Stimulated activated CD4-positive, alpha-beta T cell treated with anti-CD3 and anti-CD28 coated beads, Interleukin-12 subunit alpha, Interleukin-12 subunit beta, amount 100 ng/mL, for 24 hours (primary cell): ENCODE measurements at places on chromosomes 7 and 10.

- DNase-seq, result no peak
Observed at GRCh38 chr7:7718492-7718891, at the start of gene RPA3. TSS of gene RPA3 (minus strand) at chr7:7718607. CDS start at chr7:7640418, 78,189 bp downstream.

DNA sequence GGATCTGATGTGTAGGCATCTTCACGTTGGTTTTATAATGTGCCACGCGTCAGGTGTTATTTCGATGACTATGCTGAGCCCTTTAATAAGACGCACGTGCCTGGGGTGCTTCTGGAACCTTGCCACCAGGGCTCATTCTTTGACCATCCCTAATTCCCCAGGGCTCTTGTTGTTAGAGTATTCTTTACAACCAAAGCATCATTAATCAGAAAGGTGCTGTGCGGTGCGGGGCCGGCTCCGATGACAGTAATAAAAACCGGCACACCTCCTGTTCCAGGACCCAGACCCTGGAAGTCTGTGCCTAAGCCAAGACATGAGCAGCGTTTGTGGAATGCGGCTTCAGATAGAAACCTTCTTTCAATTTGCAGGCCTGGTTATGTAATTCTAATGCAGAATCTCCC is 58.4 kb downstream of the MGMT start:
- no peak for DNase-seq

DNA sequence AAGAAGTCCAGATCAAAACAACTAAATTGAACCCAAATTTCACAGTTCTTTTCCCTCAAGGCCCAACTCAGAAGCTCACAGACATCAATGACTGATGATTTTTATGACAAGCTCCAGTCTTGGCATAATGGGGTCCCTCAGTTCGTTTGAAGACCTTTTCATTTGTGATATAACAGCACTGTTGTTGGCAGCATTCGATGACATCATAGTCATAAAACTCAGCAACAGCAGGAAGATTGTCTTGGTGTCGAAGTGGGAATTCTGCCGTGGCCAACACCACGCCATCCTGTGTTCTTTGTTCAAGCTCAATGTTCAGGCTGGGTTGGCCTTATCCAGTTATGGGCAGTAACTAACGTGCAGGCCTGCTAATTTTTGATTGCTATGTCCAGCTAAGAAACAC is 261.7 kb downstream of the C7orf25 start:
- DNase-seq, result no peak

DNA sequence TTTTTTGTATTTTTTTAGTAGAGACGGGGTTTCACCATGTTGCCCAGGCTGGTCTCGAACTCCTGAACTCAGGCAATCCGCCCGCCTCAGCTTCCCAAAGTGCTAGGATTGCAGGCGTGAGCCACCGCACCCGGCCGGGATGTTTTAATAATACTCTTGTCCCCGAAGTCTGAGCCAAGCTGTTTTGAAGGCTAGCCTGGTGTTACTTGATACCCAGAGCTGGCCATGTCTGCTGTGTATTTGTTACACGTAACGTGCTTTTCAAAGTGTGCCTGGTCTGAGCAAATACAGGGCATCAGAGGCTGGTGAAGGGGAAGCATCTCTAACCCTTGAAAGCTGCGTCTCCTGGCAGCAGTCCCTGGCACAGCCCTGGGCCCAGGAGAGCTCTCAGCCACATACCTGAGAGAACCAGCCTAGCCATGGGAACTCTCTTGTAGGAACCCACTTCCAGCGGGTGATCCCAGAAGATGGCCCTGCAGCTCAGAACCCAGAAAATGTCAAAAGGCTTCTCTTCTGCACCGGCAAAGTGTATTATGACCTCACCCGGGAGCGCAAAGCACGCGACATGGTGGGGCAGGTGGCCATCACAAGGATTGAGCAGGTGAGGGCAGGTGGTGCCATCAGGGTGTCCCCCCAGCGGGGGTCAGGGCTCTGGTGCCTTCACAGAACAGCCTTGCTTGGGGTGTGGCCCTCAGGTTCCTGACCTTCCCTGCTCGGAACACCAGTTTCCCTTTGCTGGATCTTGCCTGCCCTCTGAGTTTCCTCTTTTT is 41.7 kb upstream of the ZMIZ2 start:
- DNase-seq, result no peak

- DNase-seq, result no peak
Observed at GRCh38 chr7:135795846-135796570, 47.4 kb upstream of the FAM180A start.

DNA sequence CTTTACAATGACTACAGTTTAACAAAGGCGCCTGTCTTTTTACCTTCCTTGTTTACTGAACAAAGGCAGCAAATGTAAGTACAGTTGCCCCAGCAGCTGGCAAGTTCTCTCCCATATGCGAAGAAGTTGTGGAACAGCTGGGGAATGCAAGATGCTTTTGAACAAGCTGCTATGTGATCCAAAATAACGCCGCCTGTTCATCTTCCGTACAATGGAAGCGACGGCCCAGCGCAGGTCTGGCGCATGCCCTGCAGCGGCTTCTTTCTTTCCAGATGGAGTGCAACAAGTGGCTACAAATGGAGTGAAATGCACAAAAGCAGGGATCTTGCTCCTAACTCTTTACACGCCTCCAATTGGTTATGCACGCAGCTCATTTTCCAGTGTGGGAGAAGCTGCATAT is 97.0 kb upstream of the SVIL start:
- DNase-seq, result no peak

DNA sequence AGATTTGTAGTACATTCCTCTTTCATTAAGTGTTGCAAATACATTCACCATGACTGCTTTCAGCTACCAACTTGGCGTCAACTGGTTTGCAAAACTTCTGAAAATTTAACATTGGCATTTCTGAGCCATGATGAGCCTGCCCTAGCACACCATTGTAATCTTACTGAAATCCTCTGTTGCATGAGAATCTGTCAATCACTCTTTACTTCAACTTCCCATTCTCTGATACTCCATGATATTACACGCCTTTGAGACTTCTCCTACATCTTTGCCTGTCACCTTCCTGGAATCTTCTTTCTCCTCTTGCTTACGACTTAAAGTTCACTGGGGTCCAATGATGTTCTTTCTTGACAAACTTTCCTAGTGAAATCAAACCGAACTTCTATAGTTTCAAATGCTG is 32.2 kb downstream of the EBLN1 start:
- no peak for DNase-seq

- no peak for DNase-seq
Observed at GRCh38 chr7:15764010-15764409, 77.5 kb upstream of the MEOX2 start.

GRCh38 chr10:74103560-74104258 is 46.9 kb downstream of the AP3M1 start:
- DNase-seq, result no peak

GRCh38 chr10:86829472-86829871 is 73.1 kb downstream of the BMPR1A start:
- DNase-seq, result no peak

DNA sequence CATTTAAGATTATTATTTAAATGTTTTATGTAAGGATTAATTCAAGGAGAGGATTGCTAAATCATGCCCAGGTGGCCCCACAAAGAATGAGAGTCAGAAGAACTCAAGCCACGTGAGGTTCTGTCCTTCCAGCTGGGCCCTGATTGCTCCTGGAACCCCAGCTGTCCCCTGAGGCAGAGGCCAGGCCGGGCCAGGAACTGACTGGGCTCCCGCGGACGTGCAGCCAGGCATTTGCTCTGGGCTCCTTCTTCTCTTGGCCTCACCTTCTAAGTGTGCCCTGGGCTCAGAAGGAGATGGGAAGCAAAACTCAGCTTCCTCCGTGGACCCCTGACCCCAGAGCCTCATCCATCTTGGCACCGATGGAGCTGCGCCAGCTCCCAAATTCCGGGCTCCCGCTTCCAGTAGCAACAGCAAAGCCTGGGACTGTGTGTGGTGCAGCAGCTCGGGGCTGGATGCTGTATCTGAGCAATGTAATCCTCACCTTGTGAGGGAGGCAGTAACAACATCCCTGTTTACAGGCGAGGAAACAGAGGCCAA is 250.6 kb upstream of the PPP2R2D start:
- DNase-seq, result no peak

DNA sequence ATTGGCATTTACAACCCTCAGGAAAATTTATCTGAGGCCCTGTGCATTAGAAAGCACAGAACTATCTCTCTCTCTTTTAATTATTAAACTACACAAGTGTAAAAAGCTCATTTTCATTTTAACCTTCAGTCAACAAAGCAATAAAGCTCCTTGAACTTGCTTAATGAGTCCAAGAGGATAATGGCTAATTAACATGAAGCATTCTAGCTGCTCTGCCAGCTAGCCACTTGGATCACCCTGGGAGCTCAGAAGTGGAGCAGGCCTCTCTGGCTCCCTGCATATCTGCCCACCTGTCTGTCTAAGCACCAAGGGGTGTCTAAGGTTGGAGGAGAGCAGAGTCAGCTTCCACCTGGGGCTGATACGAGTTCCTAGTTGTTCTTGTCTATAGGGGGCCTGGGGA is 56.0 kb upstream of the SLC35G1 start:
- DNase-seq, result no peak

DNA sequence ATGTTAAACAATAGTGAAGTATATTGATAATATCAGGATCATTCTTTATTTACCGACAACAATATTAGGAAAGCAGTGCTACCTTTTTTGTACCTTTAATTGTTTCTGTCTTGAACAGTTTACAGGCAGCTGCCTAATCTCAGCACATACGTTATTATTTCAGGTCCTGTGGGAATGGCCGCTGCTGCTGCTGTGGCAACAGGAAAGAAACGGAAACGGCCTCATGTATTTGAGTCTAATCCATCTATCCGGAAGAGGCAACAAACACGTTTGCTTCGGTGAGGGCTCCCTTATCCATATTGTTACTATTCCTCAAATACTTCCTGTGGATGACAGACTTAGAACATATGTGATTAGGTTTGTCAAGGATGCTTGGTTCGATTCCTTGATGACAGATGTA is 59.7 kb downstream of the NRF1 start:
- no peak for DNase-seq

GRCh38 chr10:83760142-83760541 is 379.2 kb upstream of the GHITM start:
- no peak for DNase-seq

GRCh38 chr10:92689663-92690210 is at the start of gene HHEX:
TSS of gene HHEX (plus strand) at chr10:92689955. CDS start at chr10:92689987, 32 bp downstream.
- DNase-seq, result no peak

DNA sequence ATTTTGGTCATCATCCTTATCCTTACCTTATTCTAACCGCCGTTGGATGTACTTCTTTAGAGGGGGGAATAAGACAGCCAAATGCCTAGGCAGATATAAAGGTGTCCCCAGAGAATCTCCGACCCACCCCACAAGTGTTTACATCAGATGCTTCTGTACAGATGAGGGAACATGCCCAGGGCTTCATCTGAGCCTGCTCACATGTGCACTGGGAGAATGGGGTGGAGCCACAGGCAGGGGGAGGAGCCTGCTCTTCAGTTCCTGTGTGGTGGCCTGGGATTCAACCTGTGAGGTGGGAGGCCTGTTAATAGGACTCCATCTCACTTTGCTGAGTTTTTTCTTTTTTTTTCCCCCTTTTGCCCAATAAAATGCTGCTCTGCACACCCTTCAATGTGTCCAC is 27.6 kb upstream of the OPTN start:
- DNase-seq, result no peak

DNA sequence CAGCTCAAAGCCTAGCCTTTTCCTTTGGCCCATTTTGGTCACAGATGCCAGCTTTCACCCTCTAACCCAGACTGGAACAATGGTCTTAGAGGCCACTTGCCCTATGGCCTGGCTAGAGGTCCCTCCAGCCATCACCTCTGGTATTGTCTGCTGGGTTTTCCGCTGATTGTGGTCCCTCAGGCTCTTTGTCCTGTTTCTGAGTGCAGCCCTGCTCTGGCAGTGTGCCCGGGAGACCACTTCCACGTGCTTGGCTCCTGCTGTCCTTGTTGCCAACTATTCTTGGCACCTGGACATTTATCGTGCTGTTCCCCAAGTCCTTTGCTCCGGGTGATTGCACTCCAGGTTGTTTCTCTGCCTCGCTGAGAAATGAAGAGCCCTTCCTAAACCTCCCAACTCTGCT is 53.3 kb upstream of the FAM180A start:
- no peak for DNase-seq

DNA sequence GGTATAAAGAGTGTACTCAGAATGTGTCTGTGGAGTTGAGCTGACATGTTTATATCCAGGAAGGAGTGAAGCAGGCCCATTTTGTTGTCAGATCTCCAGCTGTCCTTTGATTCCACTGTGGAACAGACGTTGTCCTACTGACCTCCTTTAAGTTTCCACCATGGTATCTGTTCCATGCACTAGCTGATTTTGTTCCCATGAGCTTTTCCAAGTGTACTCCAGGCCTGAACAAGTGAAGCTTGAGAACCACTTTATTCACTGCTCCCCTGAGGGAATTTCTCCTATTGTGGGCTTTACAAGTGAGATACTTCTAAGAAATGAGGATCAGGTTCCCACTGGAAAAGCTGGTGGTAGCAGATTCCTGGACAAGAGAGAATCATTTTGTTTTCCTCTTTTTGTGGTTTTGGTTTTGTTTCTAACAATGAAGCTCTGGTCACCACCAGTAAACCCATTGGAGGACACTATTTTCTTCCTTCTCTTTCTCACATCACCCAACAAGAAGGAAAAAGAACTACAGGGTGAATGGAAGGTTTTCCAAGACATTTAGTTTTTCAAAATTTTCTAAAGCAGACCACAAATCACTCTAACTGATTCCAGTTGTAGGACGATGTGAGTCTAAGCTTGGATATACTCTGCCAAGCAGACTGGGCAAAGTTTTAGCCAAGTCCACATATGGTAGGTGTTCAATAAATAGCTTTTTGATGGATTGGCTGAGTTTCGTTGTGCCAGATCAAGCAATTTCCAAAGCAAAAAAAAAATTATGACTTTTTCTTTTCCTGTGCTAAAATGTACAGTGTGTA is 144.2 kb downstream of the JCAD start:
- no peak for DNase-seq

DNA sequence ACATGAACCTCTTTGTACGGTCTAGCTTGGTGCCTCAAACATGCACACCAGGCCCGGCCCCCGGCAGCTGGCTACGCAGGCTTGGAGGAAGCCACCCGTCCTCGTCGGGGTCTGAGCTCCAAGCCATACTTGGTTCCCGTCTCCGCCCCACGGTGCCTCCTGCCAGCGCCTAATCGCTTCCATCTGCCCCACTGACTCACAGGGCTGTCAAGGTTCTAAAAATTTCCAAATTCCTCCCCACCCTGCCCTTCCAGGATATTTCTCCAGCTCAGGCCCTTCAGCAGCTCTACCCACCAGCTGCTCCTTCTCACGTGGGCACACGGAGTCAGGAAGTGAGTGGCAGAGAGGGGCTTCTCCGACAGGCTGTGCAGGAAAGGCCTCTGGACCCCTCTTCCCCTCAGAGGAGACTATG is 38.8 kb downstream of the TMEM270 start:
- no peak for DNase-seq
